ENCODE measurements at places on chromosomes 3 and 15.
A peak's percentile ranks its signal among the peaks of the same experiment; 100 is the strongest.

DNA sequence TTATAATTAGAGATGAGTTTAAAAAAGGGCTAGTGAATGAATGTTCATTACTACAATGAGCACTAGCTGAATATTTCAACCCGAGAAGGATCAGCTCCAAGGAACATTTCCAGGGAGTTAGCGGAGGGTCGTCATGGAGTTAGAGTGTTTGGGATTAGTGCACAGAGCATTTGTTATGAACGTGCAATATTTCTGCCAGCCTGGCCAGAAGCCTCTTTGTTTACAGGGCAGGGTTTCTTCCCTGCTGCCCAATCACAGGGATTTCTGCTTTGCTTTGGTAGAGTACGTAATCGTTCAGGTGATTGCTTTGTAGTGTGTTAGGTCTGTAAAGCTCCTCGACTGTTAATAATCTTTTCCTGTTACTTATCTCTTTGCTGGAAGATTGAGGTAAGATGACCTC, 5.9 kb downstream of the CGNL1 start:
- no peak for DNase-seq

GRCh38 chr3:63582943-63583500, 69.5 kb upstream of the SNTN start:
- DNase-seq, result no peak

DNA sequence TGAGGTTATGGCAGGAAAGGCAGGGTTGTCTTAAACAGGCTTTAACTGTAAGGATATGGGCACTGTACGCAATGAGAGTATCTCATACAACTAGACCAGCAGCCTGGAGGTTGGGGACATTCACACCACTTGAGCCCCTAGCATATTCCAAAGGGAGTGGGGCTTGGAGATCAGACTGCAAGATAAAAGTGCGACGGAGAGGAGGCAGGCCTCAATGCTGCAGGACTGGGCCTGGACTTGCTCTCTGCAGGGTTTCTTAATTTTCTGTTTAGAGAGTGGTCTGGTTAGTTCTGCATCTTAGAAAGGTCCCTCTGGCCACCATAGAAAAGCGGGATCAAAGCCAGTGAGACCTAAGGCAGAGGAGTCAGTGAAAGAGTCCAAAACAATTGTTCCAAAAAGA, 357.7 kb upstream of the NR2F2 start:
- no peak for DNase-seq

- DNase-seq, result no peak
Measured at GRCh38 chr3:113783980-113784379, 37.1 kb downstream of the ATP6V1A start.

- DNase-seq, result no peak
Measured at GRCh38 chr3:38314764-38315487, 31.7 kb upstream of the XYLB start.

DNA sequence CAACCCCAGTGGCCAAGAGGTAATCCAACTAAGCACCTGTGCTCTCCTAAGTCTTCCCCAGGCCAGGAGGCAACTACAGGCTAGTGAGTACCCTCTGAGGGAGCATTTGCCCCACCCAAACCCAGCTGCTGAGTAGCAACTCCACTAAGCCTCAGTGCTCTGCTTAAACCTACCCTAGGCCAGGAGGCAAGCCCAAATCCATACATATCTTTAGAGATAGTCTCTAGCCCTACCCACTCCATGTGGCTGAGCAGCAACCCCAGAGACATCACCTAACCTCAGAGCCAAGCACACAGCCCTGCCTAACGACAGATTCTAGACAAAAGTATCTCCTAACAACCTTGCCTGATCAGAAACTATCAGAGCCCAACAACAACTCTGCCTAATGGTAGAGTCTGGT, 132.8 kb upstream of the TTC14 start:
- DNase-seq, result no peak

DNA sequence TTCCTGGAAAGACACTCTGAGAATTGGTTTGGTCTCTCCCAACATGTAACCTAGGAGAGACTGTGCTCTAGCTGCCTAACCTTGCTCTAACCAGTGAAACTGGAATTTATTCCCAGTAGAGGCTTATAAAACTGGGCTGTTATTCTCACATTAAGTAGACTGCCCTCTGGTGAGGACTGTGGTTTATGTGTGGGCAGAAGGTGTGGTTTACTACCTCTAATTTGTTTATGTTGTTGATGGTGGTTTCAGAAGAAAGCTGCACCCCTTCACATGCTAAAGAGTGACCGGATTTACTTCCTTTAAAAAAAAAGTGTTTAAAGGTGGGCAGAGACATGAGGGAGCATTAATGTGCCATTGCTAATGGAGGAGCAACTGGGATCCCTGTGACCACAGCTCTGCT, 273.2 kb downstream of the MECOM start:
- peak; percentile 2 for DNase-seq

GRCh38 chr3:152491922-152492321, 223.2 kb downstream of the MBNL1 start:
- DNase-seq, result no peak

DNA sequence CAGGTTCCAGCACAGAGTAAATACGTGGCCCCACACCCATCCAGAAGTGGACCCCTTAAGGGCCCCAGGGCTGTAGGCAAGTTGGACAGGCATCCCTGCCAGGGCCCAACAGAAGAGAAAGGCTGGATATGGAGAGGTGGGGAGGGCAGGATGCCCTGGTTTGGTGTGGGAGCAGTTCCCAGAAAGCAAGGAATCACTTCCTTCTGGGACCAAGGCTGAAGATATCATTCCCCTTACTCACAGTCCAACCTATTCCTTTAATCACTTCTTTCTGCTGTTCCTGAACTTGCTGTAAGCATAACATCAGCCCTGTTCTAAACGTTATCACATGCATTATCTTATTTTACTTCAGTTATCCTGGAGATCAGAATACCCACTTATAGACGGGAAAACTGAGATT, 6.1 kb upstream of the MESP2 start:
- DNase-seq, result no peak

GRCh38 chr3:127171320-127171719, 21.6 kb upstream of the PRR23E start:
- DNase-seq, result no peak

DNA sequence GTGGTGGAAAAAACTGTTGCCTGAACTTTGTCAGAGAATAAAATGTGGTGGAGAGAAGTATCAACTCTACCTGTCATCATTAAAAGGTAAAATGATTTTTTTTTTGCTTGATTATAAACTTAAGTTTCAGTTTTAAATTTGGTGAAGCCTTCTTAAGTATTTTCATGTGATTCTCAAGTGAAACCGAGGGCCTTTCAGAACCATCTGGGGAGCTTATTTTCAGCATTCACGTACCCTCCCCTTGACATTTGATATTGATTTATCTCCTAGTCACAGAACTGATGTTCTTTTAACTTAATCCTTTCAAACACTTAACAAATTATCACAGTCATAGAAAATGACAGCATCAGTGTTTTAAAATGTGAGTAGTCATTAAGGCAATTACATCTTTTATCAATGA, 38.5 kb downstream of the HPS3 start:
- no peak for DNase-seq

GRCh38 chr3:183490653-183491052, 62.2 kb upstream of the MCF2L2 start:
- DNase-seq, result peak; percentile 39

DNA sequence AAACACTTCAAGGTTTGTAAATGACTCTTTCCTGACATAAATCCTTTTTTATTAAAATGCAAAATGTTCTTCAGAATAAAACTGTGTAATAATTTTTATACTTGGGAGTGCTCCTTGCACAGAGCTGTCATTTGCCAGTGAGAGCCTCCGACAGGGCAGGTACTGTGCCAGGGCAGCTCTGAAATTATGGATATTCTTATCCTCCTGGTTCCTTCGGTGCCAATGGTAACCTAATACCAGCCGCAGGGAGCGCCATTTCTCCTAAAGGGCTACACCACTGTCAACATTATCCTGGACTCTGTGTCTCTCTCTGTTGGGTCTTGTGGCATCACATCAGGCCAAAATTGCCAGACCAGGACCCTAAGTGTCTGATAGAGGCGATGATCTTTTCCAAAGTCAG, 33.0 kb downstream of the CHDH start:
- DNase-seq, result no peak

GRCh38 chr15:45021348-45021747, 1.6 kb upstream of the SORD start:
- no peak for DNase-seq

Measured in ACHN (cell line).